SIG-M5 (cell line): ENCODE measurements at places on chromosomes 3 and 15.

DNA sequence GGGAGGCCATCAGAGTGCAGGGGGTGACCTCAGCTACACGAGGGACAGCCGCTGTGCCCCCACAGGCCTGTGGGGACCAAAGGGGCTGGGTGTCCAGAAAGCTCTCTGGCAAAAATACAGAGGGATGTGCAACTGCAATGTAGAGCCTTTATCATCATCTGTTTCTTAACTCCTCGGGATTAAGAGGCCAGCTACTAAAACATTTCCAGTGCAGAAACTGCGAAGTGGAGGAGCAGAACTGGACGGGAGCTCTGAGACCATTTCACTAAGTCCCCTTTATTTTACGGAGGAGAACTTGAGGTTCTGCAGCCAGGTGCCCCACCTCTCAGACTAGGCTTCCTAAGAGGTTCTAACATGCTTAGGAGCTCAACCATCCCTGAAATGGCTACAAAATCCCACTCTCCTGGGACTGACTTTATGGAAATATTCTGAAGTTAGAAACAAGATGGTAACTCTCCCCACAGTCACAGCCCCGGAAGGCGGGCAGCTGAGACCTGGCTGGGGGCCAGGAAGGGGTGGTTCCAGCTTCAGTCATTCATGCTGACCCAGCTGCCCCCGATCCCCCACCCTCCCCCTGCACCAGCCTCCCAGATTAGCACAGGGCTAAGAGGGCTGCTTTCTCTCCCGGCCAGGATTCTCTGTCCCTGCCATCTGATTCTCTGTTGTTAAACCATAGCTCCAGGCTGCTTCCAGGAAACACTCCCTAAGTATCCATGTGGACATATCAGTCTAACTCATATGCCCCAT lies 40.3 kb downstream of the UMPS start:
- DNase-seq, result no peak

DNA sequence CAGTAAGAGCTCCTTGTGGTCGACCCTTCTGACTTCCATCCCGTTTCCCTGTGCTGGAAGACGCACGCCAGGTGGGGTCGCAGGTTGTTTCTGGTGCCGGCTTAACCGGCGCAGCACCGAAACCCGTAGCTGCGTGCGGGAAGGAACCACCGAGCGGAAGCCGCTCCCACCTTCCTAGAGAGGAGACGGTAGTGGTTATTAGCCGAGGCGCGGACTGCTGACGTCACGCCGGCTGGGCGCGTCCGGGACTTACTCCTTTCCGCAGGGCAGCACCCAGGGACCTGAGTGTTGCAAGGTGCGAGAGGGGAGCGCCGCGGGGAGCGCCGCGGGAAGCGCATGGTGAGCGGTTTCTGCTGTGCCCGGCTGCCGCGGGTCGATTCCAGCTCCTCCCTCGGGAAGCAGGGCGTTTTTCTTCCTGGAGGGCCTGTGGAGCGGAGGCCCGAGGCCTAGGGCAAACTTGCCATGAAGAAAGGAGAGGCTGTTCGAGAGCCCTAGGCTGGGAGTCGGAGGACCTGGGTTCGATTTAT lies at the start of gene ZNF501:
Gene ZNF501, plus strand, starts transcription at position 252 of the 527 bp plus-strand sequence. CDS start 4,787 bp downstream, outside the sequence.
- no peak for DNase-seq

DNA sequence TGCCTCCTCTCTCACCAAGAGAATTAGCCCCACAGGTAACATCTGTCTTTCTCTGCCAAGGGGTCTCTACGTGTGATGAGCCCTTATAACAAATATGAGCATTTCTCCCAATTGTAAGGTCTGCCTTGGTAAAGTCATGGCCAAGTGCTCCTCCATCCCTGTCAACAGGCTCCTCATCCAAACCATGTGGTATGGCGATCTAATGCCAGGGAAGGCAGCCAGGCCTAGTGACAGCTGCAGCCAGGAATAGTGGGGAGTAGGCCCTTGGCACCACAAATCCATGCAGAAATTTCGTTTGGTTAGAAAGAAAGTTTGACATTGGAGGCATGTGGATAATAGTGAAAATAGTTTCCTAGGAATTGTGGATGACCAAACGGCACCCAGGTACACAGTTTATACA lies 4.7 kb upstream of the LRTM1 start:
- no peak for DNase-seq

- DNase-seq, result no peak
Observed at GRCh38 chr3:42526616-42527367, 24.3 kb downstream of the VIPR1 start.

DNA sequence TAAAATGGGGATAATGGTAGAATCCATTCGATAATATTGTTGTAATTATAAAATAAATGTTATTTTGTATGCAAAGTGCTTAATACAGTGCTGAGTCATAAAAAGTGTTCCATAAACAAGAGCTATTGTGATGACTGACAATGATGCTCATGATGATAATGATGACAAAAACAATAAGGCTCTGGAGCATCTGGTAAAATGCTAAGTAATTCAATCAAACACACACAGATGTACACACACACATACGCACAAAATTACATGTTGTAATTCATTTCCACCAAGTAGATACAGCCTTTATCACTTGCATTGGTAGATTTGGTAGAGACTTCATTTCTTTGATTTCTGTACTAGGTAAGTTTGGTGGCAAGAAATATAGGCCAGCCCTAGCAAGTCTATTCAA lies 163.8 kb downstream of the FHIT start:
- no peak for DNase-seq

GRCh38 chr3:107574650-107575049 lies 51.9 kb downstream of the BBX start:
- no peak for DNase-seq

DNA sequence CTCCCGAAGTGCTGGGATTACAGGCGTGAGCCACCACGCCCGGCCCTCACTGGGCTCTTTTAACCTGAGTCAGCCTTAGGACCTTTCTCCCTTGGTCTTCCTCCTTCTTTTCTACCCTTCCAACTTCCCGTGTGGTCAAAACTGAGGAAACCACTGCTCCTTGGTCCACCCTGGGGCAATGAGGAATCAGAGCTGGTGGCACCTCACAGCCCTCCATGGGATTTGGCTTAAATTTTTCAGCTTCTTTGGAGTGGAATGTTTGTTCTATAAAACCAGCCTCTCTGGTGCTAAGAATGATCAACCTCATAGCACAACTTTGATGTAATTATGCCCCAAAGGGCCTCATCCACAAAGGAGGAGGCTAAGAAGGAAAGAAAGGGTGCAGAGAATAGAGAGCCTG lies 76.6 kb upstream of the CFAP20DC start:
- no peak for DNase-seq

DNA sequence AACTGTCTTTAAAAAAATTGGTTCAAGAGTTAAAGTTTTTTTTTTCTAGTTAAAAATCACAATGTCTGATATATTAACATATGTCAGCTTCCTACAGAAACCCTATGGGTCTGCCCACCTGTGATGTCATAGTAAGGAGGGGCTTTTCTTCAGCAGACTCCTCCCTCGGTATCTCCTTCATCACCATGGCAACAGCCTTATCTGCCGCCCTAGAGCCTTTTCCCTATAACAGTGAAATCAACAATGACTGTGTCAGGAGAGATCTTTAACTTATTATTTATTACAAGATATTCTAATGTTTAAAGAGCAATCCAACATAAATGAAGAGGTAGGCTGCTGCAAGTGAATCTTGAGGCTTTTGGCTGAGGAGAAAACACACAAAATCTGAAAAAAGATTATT lies 138.7 kb downstream of the PEX5L start:
- no peak for DNase-seq

GRCh38 chr15:91783451-91783850 lies 70.1 kb upstream of the SLCO3A1 start:
- DNase-seq, result no peak

GRCh38 chr3:171606151-171606751 lies 146.0 kb upstream of the TNIK start:
- no peak for DNase-seq

- DNase-seq, result no peak
Observed at GRCh38 chr3:127006781-127007436, 24.0 kb downstream of the PLXNA1 start.

GRCh38 chr15:75663931-75664421 lies 16.3 kb downstream of the SNX33 start:
- DNase-seq, result no peak
